ENCODE measurements at places on chromosomes 6 and 20.
A peak's percentile ranks its signal among the peaks of the same experiment; 100 is the strongest.

DNA sequence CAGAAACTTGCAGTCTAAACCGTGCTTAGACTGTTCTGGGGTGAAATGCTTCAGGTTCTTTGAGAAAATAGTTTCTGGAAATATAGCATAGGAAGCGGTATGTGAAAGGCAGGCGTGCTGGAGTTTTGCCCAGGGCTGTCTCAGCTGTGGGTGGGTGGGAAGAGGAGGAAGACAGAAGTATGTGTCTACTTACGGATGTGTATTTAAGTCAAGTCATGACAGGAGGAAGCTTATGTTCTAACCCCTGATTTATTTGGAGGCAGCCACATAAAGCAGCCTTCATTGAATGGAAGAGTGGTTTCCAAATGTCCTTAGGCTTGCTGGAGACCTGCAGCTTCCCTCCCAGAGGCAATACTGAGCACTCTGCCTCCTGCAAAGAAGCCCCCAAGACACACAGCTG, 345.8 kb upstream of the PRND start:
- DNase-seq, result no peak

- no peak for DNase-seq
Observed at GRCh38 chr20:60694763-60695162, 557.3 kb upstream of the CDH4 start.

- DNase-seq, result no peak
Observed at GRCh38 chr6:43699564-43700186, 12.1 kb upstream of the MRPS18A start.

- DNase-seq, result peak; percentile 74
Observed at GRCh38 chr6:33958526-33959328, 154.9 kb upstream of the MLN start.

DNA sequence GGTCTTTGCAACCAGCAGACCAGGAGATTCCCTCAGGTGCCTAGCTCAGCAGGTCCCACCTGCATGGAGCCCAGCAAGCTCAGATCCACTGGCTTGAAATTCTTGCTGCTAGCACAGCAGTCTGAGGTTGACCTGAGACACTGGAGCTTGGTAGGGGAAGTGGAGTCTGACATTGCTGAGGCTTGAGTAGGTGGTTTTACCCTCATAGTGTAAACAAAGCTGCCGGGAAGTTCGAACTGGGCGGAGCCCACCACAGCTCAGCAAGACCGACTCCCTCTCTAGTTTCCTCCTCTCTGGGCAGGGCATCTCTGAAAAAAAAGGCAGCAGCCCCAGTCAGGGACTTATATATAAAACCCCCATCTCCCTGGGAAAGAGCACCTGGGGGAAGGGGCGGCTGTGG, 34.3 kb downstream of the PRSS35 start:
- DNase-seq, result no peak

GRCh38 chr6:57216235-57217101, 5.6 kb downstream of the RAB23 start:
- DNase-seq, result no peak

DNA sequence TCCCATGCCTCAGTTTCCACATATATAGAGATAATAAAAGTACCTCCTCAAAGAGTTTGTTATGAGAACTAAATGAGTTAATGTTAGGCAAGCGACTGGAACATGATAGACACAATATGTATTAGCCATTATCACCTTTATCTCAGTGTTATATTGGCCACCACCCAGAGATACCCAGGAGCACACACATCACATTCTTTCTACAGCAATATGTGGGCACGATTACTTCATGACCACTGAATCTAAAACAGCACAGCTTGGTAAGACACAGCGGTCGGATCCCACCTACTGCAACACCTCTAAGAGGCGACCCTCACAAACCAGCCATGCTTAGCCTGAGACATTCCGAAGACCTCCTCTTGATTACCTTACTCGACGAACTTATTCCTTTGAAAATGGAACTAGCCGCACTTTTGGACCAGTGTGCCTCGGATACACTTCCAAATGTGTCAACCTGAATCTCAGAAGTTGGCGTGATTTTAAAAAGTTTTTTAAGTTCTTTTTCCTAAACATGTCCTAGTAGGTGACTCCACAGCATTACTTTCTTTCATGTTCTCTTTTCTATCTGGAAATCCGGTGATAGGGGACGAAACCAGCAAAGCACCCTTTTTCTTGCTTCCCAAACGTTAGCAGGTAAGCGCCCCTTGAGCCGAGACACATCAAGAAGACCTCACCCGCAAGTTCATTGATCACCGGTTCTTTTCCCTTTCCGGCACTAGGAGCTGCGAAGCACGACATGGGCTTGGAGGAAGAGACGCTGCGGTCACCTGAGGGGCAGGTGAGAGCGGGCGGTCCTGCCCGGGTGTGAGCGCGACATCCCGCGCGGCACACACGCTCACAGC, 923 bp downstream of the GMDS start:
- DNase-seq, result peak; percentile 24

DNA sequence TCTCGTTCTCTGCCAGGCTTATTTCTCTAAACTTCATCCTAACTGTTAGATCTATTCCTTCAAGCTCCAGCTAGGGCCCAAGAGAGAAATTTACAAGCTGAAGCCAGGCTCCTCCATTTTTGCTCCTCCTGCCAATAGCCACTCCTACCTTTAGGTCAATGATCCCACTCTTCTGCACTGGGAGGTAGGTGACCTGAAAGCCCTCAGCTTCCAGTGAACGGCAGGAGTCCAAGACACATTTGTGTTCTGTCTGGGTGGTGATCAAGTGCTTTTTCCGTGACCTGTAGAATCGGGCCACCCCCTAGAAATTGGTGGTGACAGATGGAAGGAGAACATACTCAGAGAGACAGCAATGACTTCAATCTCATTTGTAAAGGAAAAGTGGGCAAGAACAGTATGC, 8.9 kb downstream of the NFS1 start:
- no peak for DNase-seq

DNA sequence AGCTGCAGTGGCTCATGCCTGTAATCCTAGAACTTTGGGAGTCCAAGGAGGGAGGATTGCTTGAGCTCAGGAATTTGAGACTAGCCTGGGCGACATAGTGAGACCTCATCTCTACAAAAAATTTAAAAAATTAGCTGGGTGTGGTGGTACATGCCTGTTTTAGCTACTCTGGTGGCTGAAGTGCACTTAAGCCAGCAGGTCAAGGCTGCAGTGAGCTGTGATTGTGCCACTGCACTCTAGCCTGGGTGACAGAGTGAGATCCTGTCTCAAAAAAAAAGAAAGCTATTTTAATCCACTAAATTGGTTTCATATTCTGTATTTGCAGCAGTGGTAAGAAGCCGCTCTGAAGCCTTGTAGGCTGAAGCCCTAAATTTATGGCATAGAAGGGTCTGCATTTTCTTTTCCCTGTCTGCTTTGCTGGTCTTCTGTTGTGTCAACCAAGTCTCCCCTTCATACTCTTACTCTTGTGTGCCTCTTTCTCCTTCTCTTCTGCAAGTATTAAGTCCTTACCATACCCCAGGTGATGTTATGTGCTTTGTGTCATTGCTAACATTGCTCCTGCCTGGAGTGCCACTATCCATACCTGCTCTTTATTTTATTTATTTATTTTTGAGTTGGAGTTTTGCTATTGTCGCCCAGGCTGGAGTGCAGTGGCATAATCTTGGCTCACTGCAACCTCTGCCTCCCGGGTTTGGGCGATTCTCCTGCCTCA, 70.9 kb downstream of the MYO6 start:
- DNase-seq, result no peak

DNA sequence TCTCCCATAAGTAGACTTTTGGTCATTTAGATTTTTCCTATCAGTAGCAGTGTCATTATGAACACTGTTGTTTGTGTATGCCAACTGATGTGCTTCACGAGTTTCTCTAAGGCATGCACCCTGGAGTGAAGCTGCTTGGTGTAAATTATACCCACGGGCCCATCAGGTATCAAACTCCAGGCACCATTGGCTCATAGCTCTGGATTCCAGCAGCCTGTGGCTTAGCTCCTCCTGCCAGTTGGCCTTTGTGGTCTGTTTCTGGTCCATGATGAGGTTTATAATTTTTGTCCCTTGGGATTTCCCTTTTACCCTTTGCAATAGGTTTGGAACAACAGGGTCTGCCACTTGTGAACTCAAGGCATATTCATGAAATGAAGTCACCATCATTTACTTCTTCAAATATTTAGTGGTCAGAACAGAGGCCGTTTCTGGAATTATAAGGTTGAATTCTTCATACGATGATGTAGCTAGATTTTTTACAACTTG, 350.5 kb downstream of the PRL start:
- DNase-seq, result no peak

GRCh38 chr20:7975851-7976414, 35.7 kb upstream of the HAO1 start:
- no peak for DNase-seq

DNA sequence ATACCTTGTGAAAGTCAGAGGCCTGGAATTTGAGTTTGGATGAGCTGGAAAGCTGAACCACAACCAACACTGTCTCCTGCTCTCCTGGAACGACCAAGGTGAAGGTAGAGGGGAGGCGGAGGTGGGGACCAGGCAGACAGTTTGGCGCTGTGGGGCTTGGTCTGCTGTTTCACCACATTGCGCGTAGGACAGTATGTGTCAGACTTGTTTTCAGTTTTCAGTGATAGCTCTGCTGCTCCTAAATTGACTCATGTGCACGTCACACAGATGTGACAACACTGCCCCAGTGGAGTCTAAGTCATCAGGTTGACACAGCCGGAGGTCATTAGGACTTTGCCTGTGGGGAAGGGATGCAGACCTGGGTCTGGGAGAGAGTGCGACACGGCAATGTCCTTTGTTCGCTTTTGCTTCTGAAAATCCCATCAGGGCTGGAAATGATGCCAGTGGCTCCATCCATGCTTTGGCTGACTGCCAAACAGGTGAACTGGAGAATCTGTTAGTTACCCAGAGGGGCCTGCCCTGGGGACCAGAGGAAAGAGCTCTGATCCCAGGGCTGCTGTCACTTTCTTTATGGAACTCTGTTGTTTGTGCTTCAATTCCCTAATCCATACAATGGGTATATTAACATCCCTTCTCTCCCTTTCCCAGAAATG, 255.5 kb downstream of the CDC5L start:
- DNase-seq, result peak; percentile 77

DNA sequence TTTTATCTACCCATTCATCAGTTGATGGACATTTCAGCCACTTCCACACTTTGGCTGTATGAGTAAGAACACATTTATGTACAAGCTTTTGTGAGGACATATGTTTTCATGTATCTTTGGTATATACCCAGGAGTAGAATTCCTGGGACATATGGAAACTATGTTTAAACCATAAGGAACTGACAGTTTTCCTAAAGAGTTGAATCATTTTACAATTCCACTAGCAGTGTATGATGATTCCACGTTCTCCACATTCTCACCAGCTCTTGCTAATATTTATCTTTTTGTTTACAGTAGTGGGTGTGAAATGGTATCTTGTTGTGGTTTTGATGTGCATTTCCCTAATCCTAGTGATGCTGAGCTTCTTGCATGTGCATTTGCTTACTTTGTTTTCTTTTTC, 338.1 kb downstream of the PLCB1 start:
- DNase-seq, result no peak

GRCh38 chr6:167858086-167858591, 31.4 kb downstream of the AFDN start:
- no peak for DNase-seq

GRCh38 chr20:62030834-62031434, 34.7 kb downstream of the TAF4 start:
- DNase-seq, result no peak

- DNase-seq, result no peak
Observed at GRCh38 chr6:169975286-169975685, 223.9 kb downstream of the ERMARD start.

- no peak for DNase-seq
Observed at GRCh38 chr6:169210611-169211010, 43.0 kb downstream of the THBS2 start.

- peak; percentile 92 for DNase-seq
Observed at GRCh38 chr6:136550330-136551071, at the start of gene MAP7. Gene MAP7 (minus strand): TSS chr6:136550422. CDS start chr6:136550408, 14 bp downstream.

DNA sequence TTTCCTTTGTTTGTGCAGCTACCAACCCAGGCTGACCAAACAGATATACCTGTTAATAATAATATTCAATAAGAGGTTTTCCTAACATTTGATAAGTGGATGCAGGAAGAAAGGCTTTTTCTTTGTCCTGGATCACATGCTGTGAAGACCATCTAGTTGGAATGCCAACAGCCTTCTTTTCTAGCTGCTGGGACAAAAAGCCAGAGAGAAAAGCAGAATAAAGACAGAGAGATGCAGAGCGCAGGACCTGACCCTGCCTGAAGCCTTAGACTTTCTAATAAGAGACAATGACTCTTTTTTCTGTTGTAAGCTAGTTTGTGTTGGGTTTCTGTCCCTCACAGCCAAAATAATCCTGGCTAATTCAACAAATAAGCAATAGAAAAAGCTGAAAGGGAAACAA, 308.2 kb downstream of the PHF3 start:
- DNase-seq, result no peak

DNA sequence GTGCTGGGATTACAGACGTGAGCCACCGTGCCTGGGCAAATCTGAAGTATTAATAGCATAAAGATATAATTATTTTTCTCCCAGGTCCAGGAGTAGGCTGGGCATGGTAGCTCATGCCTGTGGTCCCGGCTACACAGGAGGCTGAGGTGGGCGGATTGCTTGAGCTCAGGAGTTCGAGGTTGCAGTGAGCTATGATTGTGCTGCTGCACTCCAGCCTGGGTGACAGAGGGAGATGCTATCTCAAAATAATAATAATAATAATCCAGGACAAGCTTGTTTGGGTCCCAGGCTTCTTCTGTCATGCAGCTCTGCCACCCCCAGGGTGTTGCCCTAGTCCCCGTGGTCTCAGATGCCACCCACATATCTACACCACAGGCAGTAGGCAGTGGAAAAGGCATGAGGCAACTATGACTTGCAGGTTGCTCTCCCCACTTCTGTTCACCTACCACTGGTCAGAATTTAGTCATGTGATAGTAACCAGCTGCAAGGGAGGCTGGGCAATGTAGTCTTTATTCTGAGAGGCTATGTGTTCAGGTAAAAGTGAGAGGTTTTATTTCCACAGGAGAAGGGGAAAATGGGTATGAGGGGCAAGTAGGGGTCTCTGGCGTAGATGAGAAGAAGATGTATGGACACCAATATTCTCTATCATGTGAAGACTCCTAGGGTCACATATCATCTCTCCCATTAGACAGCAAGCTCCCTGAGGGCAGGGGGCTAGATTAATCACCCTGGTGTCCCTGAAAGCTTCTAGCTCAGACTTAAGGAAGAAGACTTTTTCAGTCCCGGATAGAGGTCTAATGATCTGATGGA, 25.7 kb downstream of the TCF15 start:
- no peak for DNase-seq

DNA sequence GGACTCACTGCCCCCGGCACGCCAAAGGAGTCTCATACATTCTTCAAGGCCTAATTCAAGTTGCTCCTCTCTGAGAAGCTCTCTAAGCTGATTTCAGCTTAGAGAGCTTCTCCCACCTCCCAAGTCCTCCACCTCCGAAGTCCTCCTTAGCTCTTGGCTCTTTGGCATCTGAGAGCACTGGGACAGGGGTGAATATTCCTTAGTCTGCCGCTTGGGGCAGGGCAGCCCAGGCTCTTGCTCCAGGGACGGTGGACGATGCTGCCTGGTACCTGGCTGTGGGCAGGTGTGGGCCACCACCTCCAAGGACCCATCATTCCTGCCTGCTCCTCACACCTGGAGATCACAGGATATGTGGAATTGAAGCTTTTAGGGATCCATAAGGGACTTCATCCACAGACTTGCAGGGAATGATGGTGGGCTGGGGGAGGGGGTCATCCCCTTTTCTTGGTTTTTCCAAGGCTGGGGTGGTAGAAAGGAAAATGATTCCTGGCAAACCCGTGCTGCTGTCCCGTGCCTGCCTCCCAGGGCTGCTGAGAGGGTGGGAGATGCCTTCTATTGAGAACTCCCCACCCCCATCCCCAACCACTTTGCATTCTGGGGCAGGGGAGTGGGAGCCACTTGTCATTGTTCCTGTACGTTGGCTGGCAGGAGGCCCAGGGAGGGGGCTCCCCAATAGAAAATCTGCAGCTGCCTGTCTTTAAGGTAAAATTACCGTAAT, 57.4 kb downstream of the ARHGAP40 start:
- peak; percentile 80 for DNase-seq

All from NCI-H1105 (cell line).